Upper lobe of right lung (tissue), 1 donor: ENCODE measurements at places on chromosomes 7 and 10. TPM values are rescaled to one million over a fixed set of nuclear protein-coding genes. Genes with fewer than 3 reads are reported as not detected.

SLC16A12 gene
- 1.9 TPM for total RNA-seq

PPP1R3A gene
- total RNA-seq: not detected

GRCh38 chr10:90224791-90225566, 523.6 kb downstream of the KIF20B start:
- DNase-seq: no peak

GRCh38 chr10:15764892-15765454, 45.3 kb upstream of the ITGA8 start:
- DNase-seq: no peak

FAM237B gene
- not detected for total RNA-seq

GRCh38 chr7:116630932-116631671, 40.9 kb upstream of the MET start:
- DNase-seq: peak; percentile 79

- DNase-seq: no peak
Observed at GRCh38 chr10:71772832-71773220, 494 bp downstream of the VSIR start.

GRCh38 chr7:116528008-116528789, 3.4 kb downstream of the CAV1 start:
- no peak for DNase-seq

DNA sequence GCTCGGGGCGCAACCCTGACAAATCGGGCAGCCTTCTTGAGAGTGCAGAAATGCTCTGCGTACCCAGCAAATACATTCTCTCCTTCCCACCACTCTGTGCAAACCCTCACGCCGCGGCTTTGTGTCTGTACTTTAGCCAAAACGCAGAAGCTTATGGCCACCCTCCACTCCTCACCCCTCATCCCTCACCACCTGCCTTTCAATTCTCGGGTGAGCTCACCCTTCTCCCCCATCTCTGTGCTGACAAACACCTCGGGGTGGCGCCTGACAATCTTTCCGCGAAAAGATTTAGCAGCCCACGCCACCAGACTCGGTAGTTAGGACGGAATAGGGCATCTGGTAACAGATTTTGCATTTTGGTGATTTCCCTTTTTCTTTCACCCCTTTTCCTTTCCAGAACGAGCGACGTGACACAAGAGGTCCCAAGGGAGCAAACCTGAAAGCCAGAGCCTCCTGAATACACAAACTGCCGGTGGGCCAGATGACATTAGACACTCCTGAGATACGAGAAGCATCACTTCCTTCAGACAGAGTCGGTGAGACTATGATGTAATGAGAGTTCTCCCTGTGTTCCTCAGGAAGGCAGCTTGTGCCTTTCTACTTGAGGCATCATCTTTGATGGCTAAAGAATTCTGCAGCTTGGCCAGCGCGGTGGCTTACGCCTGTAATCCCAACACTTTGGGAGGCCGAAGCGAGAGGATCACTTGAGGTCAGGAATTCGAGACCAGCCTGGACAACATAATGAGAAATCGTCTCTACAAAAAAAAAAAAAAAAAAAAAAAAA, 671 bp upstream of the ATAD1 start:
- DNase-seq: peak; percentile 67

- DNase-seq: no peak
Observed at GRCh38 chr10:3287572-3288445, 115.2 kb upstream of the PITRM1 start.

ZNF107 gene
- 3.4 TPM for total RNA-seq

AP4M1 gene
- 16.8 TPM for total RNA-seq

- DNase-seq: no peak
Observed at GRCh38 chr7:24966802-24967201, 13.2 kb downstream of the OSBPL3 start.

DNA sequence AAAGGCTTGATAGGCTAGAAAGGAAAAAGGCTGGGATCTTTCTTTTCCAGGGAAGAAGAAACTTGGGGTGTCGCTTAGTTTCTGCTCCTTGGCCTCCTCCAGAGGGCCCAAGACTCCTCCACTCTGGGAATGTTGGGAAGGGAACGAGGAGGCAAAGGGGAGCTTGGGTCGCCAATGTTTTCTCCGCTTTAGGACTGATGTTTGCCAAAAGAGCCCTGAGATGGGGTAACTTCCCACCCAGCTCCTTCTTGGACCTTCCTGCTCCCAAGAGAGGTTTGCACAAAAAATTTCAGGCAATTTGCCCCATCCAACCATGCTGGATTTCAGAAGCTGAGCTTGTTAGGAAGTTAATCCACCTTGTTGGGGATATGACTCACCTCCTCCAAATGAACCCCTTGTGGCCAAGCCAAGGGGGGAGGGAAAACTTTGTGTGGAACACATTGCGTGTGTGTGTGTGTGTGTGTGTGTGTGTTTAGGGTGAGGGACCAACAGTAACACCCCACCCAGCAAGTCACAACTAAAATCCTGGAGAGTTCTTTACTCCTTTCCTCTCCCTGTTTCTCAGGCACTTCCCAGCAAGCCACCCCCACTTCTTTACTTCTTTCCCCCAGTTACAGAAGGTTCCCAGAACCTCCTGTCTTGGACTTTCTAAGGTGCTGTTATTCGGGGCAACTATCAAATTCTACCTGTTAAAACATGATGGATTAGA, 8.7 kb upstream of the HOXA2 start:
- DNase-seq: no peak

PNLIPRP1 gene
- total RNA-seq: not detected
